ENCODE measurements at places on chromosomes 2 and 18.
A peak's percentile ranks its signal among the peaks of the same experiment; 100 is the strongest.

DNA sequence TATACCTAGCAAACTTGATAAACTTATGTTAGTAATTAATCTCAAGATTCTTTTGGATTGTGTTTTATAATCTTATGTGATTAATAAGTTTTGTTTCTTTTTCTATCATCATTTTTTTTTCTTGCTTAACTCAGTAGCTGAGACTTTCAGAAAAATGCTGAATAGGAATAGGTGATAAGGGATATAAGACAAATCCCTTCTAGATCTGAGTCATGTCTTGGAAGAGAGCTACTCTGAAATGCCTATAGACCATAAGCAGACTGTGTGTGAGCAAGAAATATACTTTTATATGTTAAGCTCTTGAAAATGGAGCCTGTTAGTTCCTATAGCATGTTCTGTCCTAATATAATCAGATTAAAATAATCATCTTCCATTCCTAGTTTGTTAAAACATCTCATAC lies 29.6 kb downstream of the CYBRD1 start:
- no peak for DNase-seq

DNA sequence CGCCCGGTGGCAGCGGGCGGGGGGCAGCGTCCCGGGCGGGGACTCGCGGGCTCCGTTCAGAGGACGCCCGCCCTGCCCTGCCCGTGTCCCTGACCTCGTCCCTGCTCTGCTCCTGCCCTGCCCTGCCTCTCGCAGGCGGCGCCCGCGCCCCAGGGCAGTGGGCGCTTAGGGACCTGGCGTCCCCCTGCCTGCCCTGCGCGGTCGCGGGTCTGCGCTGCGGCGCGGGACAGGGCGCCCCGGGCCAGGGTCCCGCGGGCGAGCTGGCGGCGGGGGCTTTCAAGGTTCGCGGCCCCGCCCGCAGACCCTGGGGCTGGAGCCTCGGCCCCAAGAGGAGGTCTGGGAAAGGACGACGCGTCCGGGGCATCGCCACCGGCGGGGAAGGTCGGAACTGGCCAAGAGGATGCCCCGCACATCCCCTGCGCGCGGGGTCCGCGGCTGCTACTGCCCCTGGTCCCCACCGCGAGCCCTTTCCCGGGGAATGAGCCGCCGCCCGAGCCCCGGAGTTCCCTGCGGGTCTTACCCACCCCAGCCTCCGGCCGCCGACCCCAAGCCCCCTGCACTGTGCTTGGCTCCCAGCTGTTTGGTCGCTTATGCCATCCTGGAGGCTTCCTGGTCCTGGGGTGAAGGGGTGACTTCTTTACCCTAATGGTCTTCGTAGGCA lies 679 bp downstream of the RNF144A start:
- peak; percentile 23 for DNase-seq

GRCh38 chr2:177746358-177746757 lies 326.2 kb downstream of the PDE11A start:
- no peak for DNase-seq

GRCh38 chr2:188870289-188870688 lies 103.9 kb upstream of the COL3A1 start:
- no peak for DNase-seq

DNA sequence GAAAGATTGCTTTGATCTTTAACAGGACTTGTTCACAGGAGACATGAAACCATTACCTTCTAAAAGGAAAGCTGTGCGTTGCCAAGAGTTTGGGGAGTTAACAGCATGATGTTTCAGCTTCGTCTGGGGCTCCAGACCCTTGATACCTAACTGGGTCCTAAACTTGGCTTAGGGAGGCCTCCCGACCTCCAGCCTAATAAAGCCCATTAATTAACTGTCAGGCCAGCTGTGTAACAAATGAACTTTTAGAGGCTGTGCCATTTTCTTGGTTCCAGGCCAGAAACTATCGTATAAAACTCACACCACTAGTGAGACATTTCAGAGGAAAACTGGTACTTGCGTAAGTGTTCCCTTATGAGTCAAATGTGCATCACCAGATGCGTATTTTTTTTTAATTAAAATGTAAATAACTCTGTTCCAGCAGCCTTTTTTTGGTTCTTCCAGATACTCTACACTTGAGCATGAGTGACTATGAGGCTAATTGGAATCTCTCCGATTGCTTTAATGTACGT lies 236.5 kb downstream of the BCL2 start:
- no peak for DNase-seq

GRCh38 chr2:154589514-154589913 lies 109.0 kb upstream of the KCNJ3 start:
- no peak for DNase-seq

- no peak for DNase-seq
These were observed 35.8 kb downstream of the SKOR2 start for GRCh38 chr18:47215554-47216138.

DNA sequence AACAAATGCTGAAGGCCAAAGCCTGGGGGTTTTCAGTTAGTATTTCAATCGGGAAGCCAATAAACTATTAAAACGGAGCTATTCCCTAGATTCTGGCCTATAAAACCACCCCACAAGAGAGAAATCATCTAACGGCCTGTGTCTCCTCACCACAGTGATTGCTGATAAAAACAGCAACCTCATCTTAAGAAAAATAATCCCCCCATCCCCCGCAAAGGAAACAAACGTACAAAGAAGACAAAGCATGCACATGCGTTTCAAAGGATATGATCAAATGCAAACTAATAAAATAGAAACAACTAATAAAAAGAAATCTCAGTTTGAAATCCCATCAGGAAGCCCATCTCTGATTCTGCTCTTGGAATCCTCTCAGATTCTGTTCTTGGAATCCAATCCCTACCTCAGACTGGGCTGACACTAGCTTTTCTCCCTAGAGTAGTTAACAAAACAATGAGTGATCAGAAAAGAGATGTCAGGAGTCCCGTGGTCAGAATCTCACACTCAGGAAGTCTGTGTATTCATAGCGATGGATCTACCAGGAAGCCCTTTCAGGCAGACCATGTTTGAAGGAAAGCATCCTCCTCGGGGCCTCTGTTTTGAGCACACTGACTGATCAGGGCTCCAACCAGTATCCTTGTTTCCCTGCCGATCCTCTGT lies 150.7 kb downstream of the THADA start:
- DNase-seq: no peak

DNA sequence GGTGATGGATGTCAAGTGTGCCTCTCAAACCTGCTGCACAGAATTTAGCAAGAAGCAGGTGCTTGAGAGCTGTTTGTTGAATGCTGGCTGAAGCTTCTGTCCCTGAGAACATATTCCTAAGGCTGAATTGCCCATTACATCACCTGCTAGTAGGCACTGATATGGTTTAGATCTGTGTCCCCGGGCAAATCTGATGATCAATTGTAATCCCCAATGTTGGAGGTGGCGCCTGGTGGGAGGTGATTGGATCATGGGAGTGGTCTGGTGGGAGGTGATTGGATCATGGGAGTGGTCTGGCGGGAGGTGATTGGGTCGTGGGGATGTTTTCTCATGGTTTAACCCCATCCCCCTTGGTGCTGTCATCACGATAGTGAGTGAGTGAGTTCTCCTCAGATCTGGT lies 128.0 kb downstream of the HRH4 start:
- DNase-seq: no peak

DNA sequence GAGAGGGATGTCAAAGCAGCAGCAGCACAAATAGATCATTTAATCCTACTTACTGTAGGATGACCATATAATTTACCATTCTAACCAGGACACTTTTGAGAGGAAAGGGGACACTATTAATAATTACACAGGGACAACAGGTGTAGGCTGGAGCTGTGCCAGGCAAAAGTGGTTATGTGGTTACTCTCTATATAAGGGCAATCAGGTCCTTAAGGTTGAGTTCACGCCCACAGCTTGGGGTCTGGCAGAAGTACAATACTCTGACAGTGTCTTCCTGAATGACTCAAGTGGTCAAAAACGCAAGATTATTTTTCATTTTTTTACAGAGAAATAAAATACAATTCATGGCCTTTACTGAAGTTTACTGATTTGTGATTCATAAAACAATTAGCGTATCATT lies 2.8 kb downstream of the PREPL start:
- DNase-seq: peak; percentile 30
